ENCODE measurements at places on chromosomes 3 and 15.

DNA sequence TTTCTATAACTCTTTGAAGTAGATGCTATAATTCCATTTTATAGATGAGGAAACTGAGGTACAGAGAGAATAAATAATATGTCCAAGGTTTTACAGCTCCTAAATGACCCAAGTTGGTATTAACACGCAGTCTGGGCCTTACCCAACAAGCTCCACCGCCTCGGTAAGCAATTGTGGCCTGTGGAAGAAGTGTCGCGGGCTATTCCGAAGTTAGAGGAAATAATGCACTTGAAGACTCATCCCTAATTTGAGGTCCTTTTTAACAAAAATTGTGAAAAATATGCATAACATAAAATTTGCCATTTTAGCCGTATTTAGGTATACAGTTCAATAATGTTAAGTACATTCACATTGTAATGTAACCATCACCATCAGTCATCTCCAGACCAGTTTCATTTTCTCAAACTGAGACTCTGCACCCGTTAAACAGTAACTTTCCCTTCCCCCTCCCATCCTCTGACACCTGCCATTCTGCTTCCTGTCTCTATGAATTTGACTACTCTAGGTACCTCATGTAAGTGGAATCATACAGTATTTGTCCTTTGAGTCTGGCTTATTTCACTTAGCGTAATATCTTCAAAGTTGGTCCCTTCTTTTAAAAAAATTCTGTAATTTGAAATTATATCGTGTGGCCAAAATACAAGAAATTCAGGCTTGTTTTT, 18.2 kb downstream of the IDH3A start:
- no peak for DNase-seq

- DNase-seq, result peak; percentile 67
Observed at GRCh38 chr15:43881944-43882343, 55.1 kb downstream of the WDR76 start.

DNA sequence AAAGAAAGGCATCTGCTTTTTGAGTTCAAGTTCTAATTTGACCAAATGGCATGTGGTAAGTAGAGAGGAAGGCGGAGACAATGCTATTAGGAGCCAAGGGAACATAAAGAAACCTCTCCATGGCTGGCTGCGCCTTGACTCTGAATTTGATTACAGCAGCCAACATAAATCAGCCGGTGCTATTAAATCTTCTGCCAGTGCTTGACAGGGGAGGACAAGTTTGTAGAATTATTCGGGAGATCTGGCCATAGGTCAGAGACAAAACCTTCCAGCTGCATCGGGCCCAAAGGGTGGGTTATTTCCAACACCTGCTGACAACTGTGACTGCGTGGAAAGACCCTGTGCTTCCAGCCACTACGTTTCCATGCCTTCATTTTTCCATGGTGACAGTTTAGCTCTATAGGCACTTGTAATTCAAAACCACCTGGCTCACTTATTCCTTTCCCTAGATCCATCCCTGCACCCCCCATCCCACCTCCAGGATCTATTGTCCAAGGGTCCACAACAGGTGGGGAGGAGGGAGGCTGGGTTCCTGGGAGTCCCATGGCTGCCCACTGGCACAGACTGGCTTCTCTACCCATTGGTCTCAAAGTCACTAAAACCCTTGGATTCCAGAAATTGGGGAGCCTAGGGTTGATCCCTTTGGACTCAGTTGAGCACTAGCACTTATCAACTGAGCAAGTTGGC, 15.9 kb downstream of the COLQ start:
- no peak for DNase-seq

DNA sequence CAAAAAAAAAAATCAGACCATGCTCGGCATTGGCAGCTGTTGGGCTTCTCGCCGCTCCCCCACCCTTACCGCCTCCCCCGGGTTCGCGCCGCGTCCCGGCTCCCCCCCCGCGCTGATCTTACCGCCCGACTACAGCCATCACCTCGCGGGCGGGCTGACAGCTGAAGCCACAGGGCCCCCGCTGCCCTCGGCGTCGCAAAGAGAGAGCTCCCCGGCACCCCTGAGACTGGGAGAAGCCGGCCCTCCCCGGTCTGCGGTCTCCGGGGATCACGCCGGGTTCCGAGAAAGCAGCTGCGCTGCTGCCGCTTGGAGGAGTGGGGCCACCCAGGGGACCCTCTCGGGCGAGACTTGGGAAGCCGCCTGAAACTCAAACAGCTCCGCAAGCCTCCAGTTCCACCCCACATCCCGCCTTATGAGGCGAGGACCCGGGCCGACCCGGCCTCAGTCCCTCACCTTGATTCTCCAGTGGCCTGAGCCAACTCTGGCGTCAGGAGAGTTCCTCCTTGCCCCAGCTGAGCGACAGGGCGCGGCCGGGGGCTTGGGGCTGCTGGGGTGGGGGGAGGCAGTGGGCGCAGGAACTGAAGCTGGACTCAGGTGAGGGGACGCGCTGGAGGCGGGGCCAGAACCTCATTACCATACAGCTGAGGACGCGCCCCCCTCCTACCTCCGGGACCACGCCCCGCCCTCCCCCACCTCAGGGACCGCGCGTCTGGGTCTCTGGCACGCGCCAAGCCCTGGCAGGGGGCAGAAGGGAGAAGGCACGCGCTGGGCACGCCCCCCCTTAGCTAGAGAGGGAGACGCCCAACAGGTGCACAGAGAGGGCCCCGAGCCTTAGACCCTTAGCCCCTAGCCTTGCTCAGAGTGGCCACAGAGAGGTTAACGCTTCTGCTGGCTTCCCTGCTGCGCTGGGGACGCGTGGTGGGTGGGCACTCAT, 1.0 kb upstream of the DLL4 start:
- peak; percentile 83 for DNase-seq

DNA sequence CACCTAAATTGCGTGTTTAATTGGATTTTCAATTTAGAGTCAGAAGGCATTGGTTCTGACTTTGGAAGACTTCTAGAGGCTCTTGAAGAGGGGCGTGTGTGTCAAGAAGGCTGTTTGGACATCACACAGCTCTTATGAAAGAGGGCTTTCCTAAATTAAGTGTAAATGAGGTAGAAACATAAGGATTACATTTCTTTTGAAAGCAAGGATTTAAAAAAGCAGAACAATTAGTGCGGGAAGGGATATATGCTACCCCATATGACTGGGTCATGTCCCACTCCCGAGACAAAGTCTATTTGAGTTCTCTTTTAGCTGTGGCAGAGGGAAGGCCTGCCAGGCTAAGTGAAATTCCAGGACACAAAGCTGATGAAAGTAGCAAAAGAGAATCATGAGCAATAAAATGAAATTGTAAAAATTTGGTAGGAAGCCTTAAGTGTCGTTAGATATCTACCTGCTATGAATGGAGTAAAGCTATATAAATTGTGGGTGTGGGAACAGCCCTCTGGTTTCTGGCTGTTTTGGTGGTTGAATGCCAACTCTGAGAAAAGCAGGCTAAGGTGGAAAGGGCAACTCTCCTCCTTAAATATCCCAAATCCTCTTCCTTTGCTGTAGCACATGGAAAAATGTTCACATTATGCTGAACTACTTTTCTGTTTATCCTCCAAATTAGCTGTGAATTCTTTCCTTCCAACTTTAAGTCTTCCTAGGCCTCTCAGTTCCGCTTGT, 100.6 kb upstream of the TSC22D2 start:
- DNase-seq, result no peak

DNA sequence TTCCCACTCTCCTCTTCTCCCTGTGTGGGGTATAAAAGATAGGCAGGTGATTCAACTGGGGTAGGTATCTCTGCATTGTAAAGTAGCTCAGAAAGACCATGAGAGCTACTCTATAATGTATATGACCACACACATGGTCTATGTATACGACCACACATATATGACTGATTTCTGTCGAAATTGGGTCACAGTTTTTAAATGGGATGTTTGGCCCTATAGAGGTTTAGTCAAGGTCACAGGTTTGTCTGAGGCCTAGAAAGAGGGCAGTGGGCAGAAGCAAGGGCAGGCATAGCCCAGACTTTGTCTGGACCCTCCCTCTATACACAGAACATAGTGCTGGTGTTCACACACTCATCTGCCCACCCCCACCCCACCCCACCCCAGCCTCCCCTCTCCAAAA, 4.4 kb downstream of the LAMP3 start:
- DNase-seq, result no peak

DNA sequence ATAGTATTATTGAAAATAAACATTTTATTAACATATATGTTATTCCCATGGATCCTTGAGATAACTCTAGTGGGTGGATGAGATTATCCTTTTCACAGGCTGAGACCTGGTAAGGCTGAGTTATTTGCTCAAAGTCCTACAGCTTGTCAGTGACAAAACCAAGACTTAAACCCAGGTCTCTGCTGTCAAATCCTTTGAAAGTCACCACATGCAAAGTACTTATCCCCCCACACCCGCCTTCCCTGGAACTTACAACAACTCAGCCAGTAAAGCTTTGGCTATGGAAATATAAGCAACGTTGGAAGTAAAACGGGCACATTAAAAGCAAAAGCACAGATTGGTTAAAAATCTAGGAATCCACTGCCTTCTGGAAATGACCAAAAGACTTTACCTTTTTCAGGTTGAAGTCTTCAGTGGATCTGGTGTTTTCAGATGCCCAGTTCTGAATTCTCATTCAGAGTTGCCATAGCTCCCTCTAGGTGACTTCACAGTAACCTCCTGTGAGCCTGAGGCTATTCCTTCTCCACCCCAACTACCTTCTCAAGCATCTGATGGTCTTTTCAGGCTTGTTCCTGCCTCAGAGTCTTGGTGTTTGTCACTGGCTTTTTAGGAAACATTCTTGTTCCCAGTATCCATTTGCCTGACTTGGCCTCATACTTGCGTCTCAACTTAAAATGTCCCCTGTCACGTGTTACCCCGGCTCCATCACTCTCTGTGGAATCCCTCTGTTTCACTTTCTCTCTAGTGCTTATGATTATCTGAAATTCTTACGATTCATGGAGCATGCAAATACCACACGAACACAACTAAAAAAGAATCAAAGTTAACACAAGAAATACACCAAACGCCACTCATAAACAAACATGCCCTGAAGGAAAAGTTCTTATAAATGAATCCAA, 131.2 kb downstream of the MAGI1 start:
- no peak for DNase-seq

DNA sequence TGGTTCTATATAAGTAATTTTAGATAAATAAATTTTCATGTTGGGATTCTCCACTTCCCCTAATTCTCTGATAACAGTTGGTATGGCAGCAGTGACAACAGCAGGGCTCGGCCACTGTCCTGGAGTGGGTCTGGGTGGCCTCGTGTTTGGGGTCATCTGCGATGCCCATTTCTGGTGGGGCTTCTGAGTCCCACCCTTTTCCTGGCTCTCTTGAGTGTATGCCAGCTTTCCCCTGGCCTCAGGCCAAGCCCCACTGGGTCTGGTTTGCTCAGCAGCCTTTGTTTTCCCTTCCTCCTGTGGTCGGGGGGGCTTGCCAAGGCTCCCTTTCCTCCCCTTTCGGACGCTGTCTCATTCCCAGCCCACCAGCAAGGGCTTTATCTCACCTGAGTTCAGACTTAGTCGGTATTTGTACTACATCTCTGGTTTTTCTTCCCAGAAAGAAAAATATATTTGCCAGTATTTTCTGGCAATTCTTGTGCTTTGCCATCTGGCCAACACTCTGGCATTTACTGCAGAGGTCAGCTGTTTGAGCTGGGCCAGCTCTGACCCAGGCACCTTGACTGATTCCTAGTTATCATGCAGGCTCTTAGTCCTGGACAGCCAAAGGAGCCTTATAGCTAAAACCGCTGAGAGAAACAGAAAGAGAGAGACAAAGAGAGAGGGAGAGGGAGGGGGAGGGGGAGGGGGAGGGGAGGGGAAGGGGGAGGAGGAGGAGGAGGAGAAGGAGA, 35.2 kb downstream of the MYZAP start:
- no peak for DNase-seq

DNA sequence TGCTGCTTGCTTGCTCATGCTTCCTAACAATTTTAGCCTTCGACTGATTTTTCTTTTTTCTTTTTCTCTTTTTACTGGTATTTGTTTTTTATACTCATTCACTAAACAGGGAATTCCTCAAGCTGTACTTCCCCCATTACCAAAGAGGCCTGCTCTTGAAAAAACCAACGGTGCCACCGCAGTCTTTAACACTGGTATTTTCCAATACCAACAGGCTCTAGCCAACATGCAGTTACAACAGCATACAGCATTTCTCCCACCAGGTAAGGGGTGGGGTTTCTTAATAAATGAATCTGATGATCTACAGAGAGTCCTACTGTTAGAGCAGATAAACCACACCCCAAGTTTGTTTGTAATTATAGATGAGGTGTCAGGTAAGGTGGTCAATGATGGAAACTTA, 178.8 kb downstream of the MBNL1 start:
- no peak for DNase-seq

GRCh38 chr15:90210593-90210992, 9.5 kb downstream of the SEMA4B start:
- DNase-seq, result no peak
